ENCODE measurements at places on chromosomes 2 and 18.

DNA sequence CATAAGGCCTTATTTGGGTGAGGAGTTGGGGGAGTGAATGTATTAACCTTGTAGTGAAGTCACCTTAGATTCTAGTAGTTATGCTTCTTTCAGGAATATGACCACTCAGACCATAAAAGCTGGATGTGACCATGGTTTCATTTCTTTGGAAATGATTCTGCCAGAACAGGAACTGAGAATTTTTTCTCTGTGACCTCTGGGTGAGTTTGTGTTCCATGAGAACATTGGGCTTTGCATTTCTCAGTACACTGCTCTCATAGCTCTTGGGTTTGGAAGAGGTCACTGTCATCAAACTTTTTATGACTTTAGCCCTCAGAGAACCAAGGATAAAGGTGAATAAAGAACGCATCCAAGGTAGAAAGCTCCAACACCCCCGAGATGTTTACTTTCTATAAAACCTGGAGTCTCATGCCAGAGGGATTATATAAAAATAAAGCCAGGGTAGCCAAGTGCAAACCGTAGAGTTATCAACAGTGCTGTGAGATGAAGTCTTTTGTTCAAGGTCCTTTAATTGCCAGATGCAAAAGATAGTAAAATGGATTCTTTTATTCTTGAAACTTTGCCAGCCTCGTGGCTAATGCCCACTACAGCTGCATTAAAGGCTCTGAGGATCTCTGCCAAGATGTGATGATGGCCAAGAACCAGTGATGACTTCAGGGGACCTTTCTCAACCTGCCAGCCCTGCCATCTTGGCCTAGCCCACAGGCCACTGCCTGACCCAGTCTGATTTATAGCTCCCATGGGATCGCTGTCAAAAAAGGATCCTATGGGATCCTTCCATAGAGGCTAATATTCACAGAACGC lies 27.8 kb upstream of the MAT2A start:
- DNase-seq: no peak

- no peak for DNase-seq
These were observed 29.5 kb upstream of the ODC1 start for GRCh38 chr2:10477443-10478297.

GRCh38 chr2:234571620-234572407 lies 74.9 kb upstream of the ARL4C start:
- DNase-seq: no peak

GRCh38 chr2:22998359-22998758 lies 386.6 kb upstream of the KLHL29 start:
- no peak for DNase-seq

GRCh38 chr2:72457801-72458516 lies 310.3 kb upstream of the CYP26B1 start:
- no peak for DNase-seq

GRCh38 chr2:239401881-239402233 lies 1.0 kb upstream of the HDAC4 start:
- no peak for DNase-seq

DNA sequence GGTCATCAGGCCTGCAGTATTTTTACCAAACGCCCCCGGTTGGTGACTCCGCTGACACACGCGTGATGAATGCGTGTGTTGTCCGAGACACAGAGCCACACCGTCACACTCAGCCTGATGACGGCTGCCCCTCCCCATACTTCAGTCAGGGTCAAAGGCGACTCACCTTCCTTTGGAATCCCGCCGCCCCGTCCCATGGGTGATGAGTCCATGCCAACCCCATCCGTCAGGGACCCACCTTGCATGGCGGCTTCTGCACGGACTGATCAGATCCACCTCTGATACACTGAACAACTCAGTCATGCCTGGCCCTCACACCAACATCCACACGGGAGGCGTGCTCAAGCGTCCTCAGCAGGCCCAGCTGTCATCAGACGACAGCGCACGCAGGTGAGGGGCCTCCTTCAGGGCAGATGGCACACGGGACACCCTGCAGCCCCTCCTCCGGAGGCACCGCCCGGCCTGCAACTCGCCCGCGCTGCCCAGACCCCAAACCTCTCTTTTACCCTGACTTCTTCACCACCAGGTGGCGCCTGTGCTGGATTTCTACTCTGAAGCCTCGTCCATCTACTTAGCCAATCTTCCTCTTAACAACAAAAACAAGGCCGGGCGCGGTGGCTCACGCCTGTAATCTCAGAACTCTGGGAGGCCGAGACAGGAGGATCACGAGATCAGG lies 89.2 kb downstream of the ZNF516 start:
- no peak for DNase-seq

DNA sequence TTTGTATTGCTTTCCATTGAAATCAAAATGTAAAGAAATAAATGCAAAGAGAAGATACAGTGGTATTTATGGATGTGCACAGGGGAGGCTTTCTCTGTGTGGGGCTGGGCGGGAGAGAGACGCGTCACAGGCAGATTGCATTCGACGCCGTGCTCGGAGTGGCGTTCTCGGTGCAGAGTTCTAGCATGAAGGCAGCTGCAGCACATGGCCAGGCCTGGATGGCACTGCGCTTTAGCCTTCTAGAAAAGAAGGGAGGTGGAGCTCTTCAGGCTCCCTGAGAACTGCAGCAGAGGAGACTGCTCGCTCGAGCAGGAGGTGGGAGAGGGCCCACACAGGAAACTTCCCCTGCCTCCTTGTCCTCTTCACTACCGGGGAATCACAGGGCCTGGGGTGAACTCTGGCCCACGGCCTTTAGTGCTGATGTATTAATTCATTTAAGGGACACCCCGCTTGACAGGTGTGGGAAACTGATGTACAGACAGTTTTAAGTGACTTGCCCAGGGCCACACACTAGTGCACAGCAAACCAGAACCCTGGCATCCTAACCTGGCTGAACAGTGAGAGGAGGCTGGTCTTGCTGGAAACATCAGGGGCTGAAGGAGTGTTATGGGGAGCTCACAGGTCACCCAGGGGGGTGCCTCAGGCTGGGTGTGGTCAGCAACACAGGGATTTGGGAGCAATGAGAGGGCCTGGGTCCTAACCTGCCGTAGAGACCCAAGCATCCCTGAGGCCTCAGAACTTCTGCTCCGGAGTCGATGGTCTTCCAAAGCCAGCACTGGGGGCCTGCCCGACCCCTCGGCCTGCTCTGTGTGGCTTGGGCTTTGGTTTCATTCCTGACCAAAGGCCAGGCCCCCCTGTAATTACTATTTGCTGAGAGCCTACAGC lies 199.9 kb downstream of the HDAC4 start:
- DNase-seq: peak; percentile 63

- DNase-seq: no peak
These were observed 75.6 kb upstream of the CCDC150 start for GRCh38 chr2:196563876-196564275.

DNA sequence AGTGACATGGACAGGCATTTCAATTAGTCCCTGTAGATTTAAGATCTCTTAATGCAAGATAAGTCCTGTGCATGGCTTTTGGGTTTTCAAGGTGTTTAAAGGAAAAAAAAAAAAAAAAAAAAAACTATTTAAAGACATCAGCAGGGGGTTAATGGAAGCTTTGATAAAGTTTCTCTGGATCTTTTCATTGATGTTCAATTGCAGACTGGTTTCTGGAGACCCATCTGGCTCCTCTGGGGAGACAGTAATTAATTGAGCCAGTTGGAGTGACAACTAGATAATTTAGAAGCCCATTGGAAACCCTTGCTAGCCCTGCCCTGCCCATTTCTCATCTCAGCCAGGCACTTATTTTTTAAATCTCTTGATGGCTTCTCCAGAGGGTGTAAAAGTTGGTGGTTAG lies 98.7 kb downstream of the EPHA4 start:
- no peak for DNase-seq

DNA sequence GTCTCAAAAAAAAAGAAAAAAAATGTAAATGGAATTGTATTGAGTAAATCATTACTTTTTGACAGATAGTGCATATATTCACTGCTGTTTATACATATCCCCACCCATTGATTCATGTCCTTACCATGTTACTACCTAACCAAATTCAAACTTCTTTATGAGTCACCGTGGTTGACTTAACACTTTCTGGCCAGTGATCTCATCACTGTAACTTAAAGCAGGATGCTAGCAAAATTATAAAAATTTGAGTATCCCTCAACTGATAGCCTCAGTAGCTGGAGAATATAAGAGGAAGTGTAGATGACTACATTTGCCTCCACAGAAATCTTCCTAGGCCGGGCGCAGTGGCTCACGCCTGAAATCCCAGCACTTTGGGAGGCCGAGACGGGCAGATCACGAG lies 13.4 kb downstream of the CNOT9 start:
- no peak for DNase-seq

DNA sequence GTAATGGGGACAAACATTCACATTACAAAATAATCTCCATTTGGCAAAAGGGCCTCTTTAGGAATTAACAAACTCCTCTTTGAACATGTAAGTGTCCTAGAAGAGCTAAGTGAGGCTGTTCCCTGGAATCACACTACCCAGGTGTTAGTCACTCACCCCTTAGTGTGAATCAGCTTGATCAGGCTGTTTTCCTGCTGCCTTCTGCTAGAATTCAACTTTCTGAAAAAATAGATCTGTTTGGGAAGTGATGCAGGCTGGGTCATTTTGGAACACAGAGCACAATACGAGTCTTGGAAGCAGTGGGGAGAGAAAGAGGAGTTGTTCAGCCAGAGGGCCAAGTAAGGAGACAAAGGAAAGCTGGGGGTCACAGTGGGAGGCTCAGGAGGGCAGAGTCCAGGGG lies 40.0 kb downstream of the TTC32 start:
- no peak for DNase-seq

GRCh38 chr2:152127628-152128027 lies 28.8 kb upstream of the CACNB4 start:
- DNase-seq: no peak

DNA sequence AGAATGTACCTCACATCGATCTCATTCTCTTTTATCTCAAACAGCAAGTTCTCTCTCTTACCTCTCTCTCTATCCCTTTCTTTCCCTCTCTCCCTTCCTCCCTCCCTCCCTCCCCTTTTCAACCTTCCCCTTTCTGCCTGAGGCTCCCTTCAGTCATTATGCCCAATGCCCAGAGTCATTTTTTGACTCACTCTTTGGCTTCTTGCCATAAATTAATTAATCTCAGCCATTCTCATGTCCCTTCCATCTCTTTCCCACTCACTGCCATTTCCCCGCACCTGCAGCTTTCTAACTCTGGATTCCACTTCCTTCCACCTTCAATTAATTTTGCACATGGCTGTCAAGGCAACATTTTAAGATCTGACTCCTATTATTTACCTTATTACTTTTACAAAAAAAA lies 60.1 kb downstream of the EVA1A start:
- DNase-seq: no peak

- no peak for DNase-seq
These were observed 142.7 kb downstream of the PRKCE start for GRCh38 chr2:45794134-45794617.

DNA sequence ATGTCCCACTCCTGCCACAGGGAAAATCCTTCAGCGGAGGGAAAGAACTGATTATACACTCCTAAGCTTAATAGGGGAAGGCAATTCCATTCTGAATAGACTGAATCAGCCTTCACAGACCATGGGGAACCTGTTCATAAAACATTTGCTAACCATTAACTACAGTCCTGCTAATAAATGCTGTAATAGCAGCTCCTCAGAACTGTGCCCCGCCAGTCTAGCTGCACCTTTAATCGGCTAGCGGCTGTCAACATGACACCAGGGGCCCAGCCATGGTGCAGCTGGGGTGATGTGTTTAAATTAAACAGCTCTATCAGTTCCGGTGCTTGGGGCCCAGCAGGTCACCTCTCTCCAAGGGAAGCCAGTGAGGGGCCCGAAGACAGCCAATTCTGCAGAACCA lies 77.8 kb downstream of the GALNT14 start:
- no peak for DNase-seq

DNA sequence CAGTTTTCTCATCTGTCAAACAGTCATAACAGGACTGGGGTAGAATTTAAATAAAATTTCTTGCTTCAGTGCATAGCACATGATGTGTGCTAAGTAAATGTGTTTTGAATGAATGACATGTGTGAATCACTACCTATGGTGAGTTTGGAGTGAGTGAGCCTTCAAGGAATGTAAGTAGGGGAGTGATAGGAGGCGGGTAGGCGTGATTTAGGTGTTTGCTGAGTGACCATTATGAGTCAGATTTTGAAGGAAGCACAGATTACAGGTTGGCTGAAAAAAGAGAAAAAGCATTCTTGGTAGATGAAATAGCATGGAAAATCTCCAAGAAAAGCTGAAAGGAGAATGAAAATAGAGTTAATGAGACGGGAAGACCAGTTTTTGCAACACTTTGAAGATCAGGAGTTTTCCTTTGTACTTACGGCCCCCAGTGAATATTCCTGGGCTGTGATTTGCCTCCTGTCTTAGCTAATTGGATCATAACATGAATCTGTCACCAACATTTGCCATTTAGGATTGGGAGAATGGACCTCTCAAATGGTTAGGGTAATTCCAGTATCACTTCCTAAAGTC lies 136.9 kb upstream of the GATA6 start:
- DNase-seq: no peak

- DNase-seq: no peak
These were observed 26.1 kb downstream of the MPHOSPH10 start for GRCh38 chr2:71156573-71156972.

GRCh38 chr2:197997083-197997541 lies 192.7 kb downstream of the PLCL1 start:
- no peak for DNase-seq

GRCh38 chr2:54298514-54298913 lies 42.5 kb upstream of the TSPYL6 start:
- DNase-seq: no peak

GRCh38 chr2:152542995-152543481 lies 174.2 kb downstream of the PRPF40A start:
- DNase-seq: no peak

- DNase-seq: no peak
These were observed 12.5 kb downstream of the ERBB4 start for GRCh38 chr2:212526059-212526458.

DNA sequence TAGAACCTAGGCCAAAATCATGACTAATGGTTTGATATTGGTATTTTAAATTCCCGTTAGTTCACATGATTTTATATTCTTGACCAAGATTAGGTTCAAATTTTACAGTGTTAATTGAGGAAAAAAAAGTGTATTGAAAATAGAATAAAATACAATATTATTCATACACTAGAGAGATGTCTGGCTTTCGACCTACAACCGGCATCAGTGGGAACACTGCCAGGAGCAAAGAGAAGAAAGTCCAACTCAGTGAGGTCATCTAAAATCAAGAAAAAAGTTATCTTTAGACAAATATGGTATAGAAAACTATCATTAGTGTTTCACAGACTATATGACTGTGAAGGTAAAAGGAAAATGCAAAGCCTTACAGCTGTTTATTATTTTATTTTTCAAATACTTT lies 81.5 kb downstream of the PIGN start:
- no peak for DNase-seq

DNA sequence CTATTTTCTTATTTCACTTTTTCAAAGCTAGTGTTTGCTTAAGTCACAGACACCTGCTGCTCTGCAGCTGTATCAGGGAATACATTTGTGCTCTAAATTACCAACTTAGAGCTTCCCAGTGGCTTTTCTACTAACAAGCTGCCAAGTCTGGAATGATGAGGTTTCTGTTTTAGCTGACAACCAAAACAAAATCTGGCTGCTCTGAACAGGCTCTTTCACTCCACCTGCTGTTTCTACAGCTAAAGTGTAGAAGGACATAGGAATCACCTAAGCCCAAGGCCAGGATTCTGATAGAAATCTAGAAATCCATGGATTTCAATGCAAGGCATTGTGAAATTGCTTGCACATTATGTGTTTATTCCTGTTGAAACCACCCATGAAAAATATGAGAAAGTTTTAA lies 201.2 kb downstream of the SUCLG1 start:
- no peak for DNase-seq

GRCh38 chr18:28766027-28766426 lies 589.1 kb upstream of the CDH2 start:
- no peak for DNase-seq
